ENCODE measurements at places on chromosomes 5 and 9. TPM values are rescaled to one million over a fixed set of nuclear protein-coding genes. Genes with fewer than 3 reads are reported as not detected.

Gene F2RL1
- not detected for total RNA-seq

Gene FBXO4
- 13.4 TPM for total RNA-seq

Gene PCDHA4
- not detected for total RNA-seq

Gene CDH6
- not detected for total RNA-seq

Gene ROR2
- total RNA-seq: not detected

Gene CKMT2
- not detected for total RNA-seq

Gene C1QTNF3
- 11.4 TPM for total RNA-seq

Gene SLC9A3
- 0.61 TPM for total RNA-seq

Gene ABLIM3
- total RNA-seq: 0.41 TPM

Gene PDE4D
- 170 TPM for total RNA-seq

Gene URM1
- total RNA-seq: 46.7 TPM

Gene LCN1
- total RNA-seq: not detected

Gene SPAG8
- total RNA-seq: 2.4 TPM

Gene SPOCK1
- total RNA-seq: 0.09 TPM

Gene MVB12B
- total RNA-seq: 13.0 TPM

Gene PCDHGB6
- 2.9 TPM for total RNA-seq

Gene GNA14
- total RNA-seq: not detected

Gene SLC36A2
- total RNA-seq: not detected

Gene TEX53
- total RNA-seq: not detected

Gene SLIT3
- 0.34 TPM for total RNA-seq

Gene ACTL7B
- not detected for total RNA-seq

Gene CAMK2A
- total RNA-seq: not detected

Gene PCDHB14
- not detected for total RNA-seq

Gene CDX1
- total RNA-seq: not detected

Gene KLHL9
- total RNA-seq: 13.6 TPM

Gene SLC2A6
- 18.5 TPM for total RNA-seq

Gene CDKN2B-AS1
- total RNA-seq: 3.1 TPM

Gene FRMD3
- 2.4 TPM for total RNA-seq

Gene NTNG2
- total RNA-seq: 23.4 TPM

Gene FSTL4
- 0.75 TPM for total RNA-seq

Gene SLC45A2
- total RNA-seq: not detected

Gene TMEM171
- total RNA-seq: 0.88 TPM

Gene PNPLA7
- total RNA-seq: 4.3 TPM

Gene C9orf153
- not detected for total RNA-seq

Gene MRPL36
- 14.1 TPM for total RNA-seq

Gene OBP2B
- total RNA-seq: not detected

Gene GABRA6
- not detected for total RNA-seq

Gene PLEKHG4B
- total RNA-seq: not detected

Gene SLC1A1
- total RNA-seq: not detected

Gene PTCD2
- 4.9 TPM for total RNA-seq

Gene FOXD4L5
- total RNA-seq: not detected

Gene PCDHGA1
- not detected for total RNA-seq

Gene SH3RF2
- total RNA-seq: 0.35 TPM

Gene ARL10
- total RNA-seq: 0.75 TPM

Gene PCDHB9
- total RNA-seq: not detected

Gene FYB1
- total RNA-seq: 340 TPM

Gene PPP1R2B
- 0.39 TPM for total RNA-seq

Gene AJM1
- total RNA-seq: 26.6 TPM

Gene CCDC107
- 30.9 TPM for total RNA-seq

Gene SARDH
- total RNA-seq: 4.1 TPM

Data from natural killer cell (primary cell).